Muscle of leg (tissue), 16 donors: ENCODE measurements at places on chromosomes 13 and 19. TPM values are rescaled to one million over a fixed set of nuclear protein-coding genes. Genes with fewer than 3 reads are reported as not detected.

DNA sequence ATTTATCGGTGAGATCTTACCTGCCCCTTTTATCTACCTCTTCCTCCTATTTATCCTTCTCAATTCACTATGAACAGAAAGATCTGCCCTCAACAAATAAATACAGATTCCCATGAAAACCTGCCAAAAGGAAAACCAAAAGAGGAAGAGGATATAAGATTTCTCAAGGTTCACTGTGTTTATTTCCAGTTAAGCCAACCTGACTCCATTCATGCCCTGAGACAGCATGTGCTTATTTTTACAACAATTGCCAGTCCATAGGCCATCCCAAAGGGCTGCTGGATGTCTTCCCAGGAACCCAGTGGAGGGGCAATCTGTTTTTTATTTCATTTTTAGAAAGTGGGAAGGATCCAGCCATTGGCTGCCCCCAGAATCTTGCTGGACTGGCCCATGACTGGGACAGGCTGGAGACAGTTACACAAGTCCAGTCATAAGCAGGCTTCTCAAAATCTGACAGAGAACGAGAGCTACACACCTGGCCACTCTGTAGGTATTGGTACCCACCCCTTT, 209.1 kb downstream of the IRS2 start:
- DNase-seq = no peak
- H3K4me1 ChIP-seq = no peaks in the 10 kb centered on the region
- H3K27ac ChIP-seq = no peak overlapping the region

GRCh38 chr13:104315606-104316005, 1249.4 kb upstream of the SLC10A2 start:
- no peak overlapping the region for H3K4me3 ChIP-seq
- H3K36me3 ChIP-seq = no peaks in the 10 kb centered on the region
- no peak for DNase-seq
- H3K4me1 ChIP-seq = no peaks in the 10 kb centered on the region

DNA sequence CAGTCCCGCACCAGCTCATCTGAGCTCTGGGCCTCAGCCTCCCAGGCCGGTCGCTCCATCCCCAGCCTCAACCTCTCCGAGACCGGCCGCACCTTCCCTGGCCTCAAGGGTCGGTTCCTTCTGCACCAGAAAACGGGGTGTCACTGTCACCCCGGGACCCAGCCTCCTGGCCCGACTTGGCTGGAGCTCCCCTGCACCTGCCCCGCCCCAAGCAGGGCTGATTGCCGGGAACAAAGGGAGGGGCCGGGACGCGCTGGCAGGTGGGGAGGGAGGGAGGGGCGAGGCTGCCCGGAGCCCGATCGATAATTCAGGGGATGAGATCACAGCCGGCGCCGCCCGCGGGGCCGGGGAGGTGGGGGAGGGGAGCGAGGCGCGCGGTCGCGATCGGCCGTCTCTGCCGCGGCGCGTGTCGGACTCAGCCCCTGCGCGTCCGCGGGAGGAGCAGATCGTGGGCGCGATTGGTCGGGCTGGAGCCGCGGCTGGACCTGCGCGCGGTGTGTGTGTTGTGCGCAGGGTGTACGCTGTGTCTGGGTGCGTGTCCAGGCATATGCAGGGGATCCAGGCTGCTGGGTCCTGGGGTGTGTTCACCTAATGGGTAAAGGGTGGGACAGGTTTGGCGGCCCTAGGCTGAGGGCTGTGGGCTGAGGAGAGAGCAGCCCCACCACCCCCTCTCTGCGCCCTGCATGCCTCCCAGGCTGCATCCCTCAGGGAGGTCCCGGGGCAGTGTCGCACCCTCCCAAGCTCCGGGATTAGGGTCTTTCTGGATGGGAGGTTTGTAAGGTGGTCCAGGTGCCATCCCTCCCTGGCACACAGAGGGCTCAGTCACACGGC, 1.1 kb upstream of the SHC2 start:
- H3K4me3 ChIP-seq = peak overlapping the region; percentile 25
- H3K27me3 ChIP-seq = peaks cover 18% of the 10 kb centered on the region
- DNase-seq = peak; percentile 44
- peaks cover 20% of the 10 kb centered on the region for H3K4me1 ChIP-seq
- H3K36me3 ChIP-seq = no peaks in the 10 kb centered on the region

The C19orf67 gene
- total RNA-seq = 0.18 TPM

The PABPC3 gene
- 0.09 TPM for total RNA-seq

GRCh38 chr19:52248241-52248640, 21.1 kb upstream of the ZNF766 start:
- no peak overlapping the region for H3K4me3 ChIP-seq
- peaks cover 16% of the 10 kb centered on the region for H3K4me1 ChIP-seq
- no peaks in the 10 kb centered on the region for H3K27me3 ChIP-seq
- DNase-seq = peak; percentile 89
- peak overlapping the region; percentile 67 for H3K27ac ChIP-seq

- H3K27ac ChIP-seq = no peak overlapping the region
- peaks cover 7% of the 10 kb centered on the region for H3K4me1 ChIP-seq
- peak; percentile 68 for DNase-seq
- no peaks in the 10 kb centered on the region for H3K36me3 ChIP-seq
Observed at GRCh38 chr13:39263033-39263432, 224.8 kb downstream of the NHLRC3 start.

- H3K4me1 ChIP-seq = peaks cover 60% of the 10 kb centered on the region
- no peak overlapping the region for H3K27ac ChIP-seq
- peaks cover 6% of the 10 kb centered on the region for H3K36me3 ChIP-seq
- H3K27me3 ChIP-seq = no peaks in the 10 kb centered on the region
Observed at GRCh38 chr19:18481505-18482222, 40.2 kb downstream of the ELL start.

- no peaks in the 10 kb centered on the region for H3K4me1 ChIP-seq
- H3K4me3 ChIP-seq = no peak overlapping the region
- DNase-seq = no peak
- H3K36me3 ChIP-seq = no peaks in the 10 kb centered on the region
- H3K27ac ChIP-seq = no peak overlapping the region
Observed at GRCh38 chr13:60797112-60797511, 400.1 kb downstream of the TDRD3 start.

The ZNF765 gene
- total RNA-seq = 12.0 TPM

- no peak overlapping the region for H3K4me3 ChIP-seq
- no peaks in the 10 kb centered on the region for H3K36me3 ChIP-seq
- no peaks in the 10 kb centered on the region for H3K27me3 ChIP-seq
- no peak for DNase-seq
- H3K27ac ChIP-seq = no peak overlapping the region
Observed at GRCh38 chr13:35293579-35294226, 182.8 kb downstream of the MAB21L1 start.

The FARP1 gene
- 37.8 TPM for total RNA-seq

GRCh38 chr19:18117364-18117691, 19.8 kb downstream of the MAST3 start:
- H3K4me3 ChIP-seq = peak overlapping the region; percentile 44
- peaks cover 8% of the 10 kb centered on the region for H3K36me3 ChIP-seq
- H3K27me3 ChIP-seq = no peaks in the 10 kb centered on the region
- no peak for DNase-seq

- H3K27ac ChIP-seq = no peak overlapping the region
- no peaks in the 10 kb centered on the region for H3K36me3 ChIP-seq
- no peak overlapping the region for H3K4me3 ChIP-seq
- peak; percentile 53 for DNase-seq
- H3K27me3 ChIP-seq = no peaks in the 10 kb centered on the region
Observed at GRCh38 chr13:84917252-84917878, 881.9 kb downstream of the SLITRK6 start.

DNA sequence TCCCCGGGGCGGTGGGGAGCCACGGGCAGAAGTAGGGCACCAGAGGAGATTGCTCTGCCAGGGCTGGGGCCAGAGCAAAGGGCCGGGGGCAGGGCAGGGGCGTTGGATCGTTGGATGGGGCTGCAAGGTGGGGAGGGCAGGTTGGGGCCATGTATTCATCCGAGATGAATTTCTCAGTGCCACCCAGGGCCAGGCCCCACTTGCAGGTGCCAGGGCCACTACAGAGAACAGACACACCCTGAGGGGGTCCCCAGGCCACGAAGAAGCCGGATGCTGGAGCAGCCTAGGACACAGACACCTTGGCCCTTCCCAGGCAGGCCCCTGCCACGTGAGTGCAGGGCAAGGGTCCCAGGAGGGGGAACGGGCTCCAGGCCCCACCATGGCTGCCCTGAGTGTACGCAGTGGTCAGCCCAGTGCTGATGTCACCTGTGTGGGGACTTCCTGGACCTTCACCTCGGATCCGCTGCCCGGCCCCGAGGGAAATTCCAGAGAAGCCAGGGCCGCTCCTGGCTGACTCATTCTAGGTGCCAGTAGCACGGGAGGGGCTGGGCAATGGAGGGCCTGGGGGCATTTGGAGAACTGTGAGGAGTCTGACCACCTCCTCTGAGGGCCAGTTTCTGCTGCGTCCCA, 9.6 kb upstream of the SBNO2 start:
- peaks cover 8% of the 10 kb centered on the region for H3K4me1 ChIP-seq
- no peak overlapping the region for H3K27ac ChIP-seq
- no peak overlapping the region for H3K4me3 ChIP-seq
- no peaks in the 10 kb centered on the region for H3K36me3 ChIP-seq
- no peaks in the 10 kb centered on the region for H3K27me3 ChIP-seq

GRCh38 chr13:45879666-45880065, 28.1 kb upstream of the SIAH3 start:
- peak; percentile 44 for DNase-seq
- H3K4me1 ChIP-seq = peaks cover 6% of the 10 kb centered on the region
- no peaks in the 10 kb centered on the region for H3K36me3 ChIP-seq
- H3K27me3 ChIP-seq = no peaks in the 10 kb centered on the region
- H3K4me3 ChIP-seq = no peak overlapping the region

DNA sequence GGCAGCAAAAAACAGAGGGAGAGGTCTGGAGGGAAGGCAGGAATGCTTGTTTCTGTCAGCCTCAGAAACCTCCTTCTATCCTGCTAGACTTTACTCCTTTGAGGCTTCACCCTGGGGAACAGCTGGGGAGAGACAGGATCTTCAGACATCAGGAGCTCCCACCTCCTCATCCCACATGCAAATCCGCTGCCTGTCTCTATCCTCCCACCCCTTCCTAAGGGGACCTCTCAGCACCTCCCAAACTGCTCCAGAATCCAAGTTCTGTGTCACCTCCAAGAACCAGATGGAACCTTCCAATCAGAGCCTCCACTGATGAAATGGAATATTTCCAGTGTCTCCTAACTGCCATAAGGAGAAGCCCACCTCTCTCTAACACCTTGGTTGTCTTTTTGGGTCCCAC, 9.7 kb upstream of the ERCC2 start:
- H3K27me3 ChIP-seq = peaks cover 7% of the 10 kb centered on the region
- no peak overlapping the region for H3K27ac ChIP-seq
- no peaks in the 10 kb centered on the region for H3K36me3 ChIP-seq
- no peak overlapping the region for H3K4me3 ChIP-seq
- no peak for DNase-seq
- peaks cover 6% of the 10 kb centered on the region for H3K4me1 ChIP-seq

The CGB2 gene
- not detected for total RNA-seq

The LRFN3 gene
- 1.8 TPM for total RNA-seq

DNA sequence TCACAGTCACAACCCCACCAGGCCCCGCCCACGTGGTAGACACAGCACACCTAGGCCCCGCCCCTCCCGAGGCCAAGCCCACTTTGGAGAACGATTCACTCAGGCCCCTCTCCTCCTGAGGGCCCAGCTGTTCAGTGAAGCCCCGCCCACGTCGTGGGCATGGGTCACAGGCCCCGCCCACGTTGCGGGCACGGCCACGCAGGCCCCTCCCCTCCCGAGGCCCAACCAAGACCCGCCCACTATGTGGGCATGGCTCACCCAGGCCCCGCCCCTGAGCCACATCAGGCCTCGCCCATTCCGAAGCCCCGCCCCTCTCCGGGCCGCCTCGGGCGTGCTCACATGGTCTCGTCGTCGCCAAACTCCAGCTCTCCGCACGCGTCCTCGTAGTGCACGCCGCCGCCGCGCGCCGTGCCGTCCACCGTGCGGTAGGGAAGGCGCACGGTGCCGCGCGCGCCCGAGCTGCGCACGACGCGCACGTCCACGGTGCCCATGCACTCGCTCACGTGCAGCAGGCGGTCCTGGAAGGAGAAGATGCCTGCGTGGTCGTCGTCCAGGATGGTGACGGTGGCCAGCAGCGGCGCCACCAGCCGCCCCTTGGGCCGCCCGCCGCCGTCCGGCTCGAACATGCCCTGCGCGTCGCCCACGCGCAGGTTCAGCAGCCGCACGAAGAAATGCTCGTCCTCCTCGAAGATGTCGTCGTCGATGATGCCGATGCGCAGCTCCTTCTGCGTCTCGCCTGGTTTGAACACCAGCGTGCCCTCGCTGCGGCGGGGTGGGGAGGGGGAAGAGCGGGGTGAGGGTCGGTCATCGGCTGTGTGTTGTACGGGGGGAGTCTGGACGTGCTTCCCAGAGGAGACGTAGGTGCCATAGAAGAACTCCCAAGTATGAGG, 24.0 kb downstream of the SLC8A2 start:
- no peaks in the 10 kb centered on the region for H3K4me1 ChIP-seq
- H3K27me3 ChIP-seq = peaks cover 82% of the 10 kb centered on the region
- peak; percentile 23 for DNase-seq

- H3K27ac ChIP-seq = no peak overlapping the region
- H3K4me1 ChIP-seq = peaks cover 12% of the 10 kb centered on the region
- H3K4me3 ChIP-seq = no peak overlapping the region
Observed at GRCh38 chr19:17393002-17393401, 994 bp downstream of the CCDC194 start.

DNA sequence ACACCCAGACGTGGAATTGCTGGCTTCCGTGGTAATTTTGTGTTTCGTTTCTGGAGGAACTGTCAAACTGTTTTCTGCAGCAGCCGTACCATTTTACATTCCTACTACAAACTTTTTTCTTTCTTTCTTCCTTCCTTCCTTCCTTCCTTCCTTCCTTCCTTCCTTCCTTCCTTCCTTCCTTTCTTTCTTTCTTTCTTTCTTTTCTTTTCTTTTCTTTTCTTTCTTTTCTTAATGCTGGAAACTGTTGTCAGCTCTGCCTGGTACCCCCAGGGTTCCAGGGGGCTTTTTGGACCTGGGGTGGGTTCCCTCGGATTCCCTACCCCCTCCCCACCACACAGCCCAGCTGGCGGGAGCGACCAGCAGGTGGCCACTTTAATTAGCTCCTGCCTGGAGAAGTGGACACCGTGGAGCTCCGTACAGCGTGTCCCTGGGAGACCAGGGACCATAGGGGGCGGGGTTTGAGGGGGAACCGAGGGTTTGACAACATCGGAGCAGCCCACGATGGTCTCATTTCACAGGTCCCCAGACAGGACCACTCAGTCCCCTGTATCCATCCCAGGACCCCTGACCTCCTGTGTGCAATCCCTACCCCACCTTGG, 24.4 kb downstream of the CELF5 start:
- no peak overlapping the region for H3K27ac ChIP-seq
- H3K27me3 ChIP-seq = no peaks in the 10 kb centered on the region
- H3K36me3 ChIP-seq = no peaks in the 10 kb centered on the region
- no peak for DNase-seq
- H3K4me1 ChIP-seq = no peaks in the 10 kb centered on the region
